ENCODE measurements at places on chromosomes 16 and 17.
A peak's percentile ranks its signal among the peaks of the same experiment; 100 is the strongest.

DNA sequence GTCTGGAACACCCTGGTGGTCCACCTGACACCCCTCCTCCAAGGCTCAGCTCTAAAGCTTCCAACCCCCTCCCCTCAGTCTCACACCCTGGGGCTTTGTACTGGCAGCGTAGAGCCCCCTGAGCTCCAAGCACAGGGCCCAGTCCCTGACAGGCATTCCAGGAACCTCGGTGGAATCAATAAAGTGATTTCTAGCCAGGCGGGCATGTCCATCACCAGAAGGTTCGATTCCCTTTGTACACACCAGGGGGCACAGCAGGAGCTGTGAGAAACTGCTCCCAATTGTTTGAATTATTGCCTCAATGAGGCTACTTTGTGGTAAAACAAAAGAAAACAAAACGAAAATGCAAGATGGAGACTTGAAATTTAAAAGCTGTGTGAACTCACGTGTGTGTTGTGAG lies 51.8 kb downstream of the SMPD3 start:
- no peak for DNase-seq

DNA sequence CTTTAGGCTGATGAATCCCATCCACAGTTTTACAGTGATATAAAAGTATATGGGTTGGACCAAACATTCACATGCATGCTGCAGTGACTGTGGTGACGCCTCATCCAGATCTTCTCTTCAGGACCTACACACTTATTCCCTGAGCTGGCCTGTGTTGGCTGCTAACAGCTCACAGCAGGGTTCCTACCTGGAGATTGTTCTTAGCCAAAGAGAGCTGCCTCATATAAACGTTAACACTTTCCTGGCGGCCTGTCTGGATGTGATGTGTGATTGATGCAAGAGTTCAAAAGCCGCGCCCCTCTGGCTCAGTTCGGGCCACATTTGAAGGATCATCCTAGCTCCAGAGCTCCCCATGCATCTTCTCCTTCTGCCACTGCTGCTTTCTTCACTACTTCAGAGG lies 93.0 kb upstream of the NETO2 start:
- DNase-seq = no peak

- DNase-seq = no peak
These were observed 32.2 kb upstream of the CRYBA1 start for GRCh38 chr17:29214215-29215146.

- no peak for DNase-seq
These were observed 86.8 kb downstream of the NTN1 start for GRCh38 chr17:9108146-9108545.

DNA sequence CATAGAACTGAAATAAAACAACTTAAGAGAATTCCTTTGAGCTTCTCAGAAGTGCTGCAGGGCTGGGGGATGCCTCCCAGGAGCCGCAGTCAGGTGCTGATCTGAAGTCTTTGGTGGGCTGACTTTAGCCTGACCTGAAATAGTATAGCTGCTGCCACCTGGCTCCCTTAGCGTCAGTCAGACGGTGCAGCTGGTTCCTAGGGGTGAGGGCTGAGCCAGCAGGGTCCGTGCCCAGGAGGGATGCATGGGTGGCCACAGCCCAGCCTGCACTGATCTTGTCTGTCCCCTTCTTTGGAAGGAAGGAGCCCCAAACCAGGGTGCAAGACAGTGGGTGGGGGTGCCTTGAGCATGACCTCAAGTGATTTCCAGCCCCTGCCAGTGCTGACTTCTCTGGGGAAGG lies 11.5 kb downstream of the MAPT start:
- no peak for DNase-seq

- DNase-seq = no peak
These were observed 4.7 kb upstream of the BCAR1 start for GRCh38 chr16:75256059-75256571.

- DNase-seq = no peak
These were observed 31.7 kb downstream of the CRISPLD2 start for GRCh38 chr16:84851192-84852127.

DNA sequence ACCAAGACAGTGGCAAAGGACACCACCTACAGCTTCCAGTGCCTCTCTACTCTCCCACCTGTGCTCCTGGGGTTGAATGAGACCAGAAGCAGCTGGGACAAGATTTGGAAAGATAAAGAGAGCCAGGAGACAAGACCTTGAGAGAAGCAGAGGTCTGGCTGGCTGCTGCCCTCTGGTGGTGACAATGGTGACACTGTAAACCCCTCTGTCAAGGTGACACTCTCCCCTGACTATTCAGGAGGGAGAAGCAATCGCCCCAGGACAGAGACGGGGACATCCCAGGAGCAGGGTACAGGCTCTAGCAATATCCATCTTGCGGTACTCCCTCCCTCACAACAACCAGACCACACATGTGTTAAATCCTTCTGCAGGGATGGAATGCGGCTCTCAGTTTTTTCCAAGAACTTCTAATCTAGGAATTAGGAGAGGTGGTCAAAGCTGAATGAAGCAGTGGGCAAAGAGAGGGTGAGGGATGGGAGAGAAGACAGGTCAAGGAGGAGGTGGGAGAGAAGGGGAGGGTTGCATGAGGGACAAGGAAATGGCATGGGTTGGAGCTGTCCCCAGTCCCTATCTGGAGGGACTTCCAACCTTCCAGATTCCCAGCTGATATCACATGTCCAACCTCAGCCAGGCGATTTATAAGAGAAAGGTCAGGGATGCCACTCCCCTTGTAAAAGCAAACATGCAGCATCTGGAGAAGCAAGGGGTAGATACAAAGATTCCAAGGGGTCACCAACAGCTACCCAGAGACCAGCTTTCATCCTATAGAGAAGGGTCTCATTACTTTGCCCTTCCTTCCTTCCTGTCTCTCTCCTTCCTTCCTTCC lies 2.9 kb downstream of the PHOSPHO1 start:
- DNase-seq = peak; percentile 66

DNA sequence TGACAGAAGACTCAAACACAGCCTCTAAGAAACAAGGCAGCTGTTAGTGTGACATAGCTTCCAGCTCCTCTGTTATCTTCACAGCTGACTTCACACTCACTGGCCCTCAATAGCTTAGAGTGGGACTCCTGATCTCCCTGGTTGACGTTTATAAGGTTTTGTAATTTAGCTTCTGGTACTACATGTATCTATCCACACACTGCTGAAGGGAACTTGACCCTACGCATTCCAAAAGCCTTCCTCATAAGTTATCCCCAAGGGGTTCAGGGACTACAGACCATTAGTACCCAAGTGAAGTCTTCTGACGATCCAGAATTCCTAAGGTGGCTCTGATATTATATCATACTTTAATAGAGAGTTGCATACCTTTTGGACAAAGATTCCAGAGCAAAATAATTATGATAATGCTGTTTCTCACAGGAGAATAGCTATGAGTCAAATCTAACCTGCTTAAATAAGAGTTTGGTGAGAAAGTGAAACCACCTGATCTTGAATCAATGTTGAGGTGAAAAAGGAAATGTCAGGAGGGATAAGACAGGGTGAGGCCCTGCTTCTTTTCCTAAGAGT lies 14.5 kb downstream of the ACACA start:
- no peak for DNase-seq

- DNase-seq = no peak
These were observed 1.3 kb downstream of the ARRB2 start for GRCh38 chr17:4711661-4712181.

DNA sequence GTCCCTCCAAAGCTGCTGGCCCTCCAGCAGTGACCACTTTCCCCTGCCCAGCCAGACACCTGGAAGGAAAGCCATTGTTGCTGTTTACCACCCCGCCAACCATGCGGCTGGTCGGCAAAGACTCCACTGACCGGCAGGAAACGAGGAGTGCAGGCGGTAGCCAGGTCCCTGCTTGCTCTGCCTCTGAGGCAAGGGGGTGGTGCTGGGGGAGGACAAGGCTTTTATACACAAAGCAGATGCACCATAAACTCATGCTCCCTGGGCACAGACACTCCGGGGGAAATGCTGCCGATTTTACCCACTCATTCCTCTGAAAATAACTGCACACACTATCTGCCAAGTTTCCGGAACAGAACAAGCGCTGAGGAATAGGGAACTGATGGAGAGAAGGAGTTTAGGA lies 62.8 kb upstream of the GRIN2A start:
- DNase-seq = no peak

DNA sequence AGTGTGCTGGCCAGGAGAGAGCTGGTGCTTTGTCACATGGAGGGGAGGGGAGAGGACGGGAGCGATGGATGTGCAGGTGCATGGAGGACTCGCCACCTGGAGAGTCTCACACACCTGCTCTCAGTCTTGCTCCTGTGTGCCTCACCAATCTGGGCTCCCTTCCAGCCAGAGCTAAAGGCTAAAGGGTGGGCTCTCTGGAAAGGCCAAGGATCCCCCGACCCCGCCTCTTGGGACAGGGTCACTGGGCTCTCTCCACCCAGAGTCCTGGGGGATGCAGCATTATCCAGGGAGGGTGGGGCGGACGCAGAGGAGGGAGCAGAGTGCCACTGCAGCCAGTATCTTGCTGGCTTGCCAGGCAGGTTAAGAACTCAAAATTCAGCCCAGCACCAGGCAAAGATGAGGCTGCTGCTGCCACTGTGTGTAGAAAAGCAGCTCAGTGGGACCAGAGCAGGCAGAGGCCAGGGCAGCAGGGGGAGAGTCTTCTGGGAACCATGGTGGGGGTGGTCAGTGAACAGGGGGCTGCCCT lies 5.4 kb upstream of the STAT5B start:
- no peak for DNase-seq

GRCh38 chr17:79563237-79564013 lies 47.4 kb downstream of the RBFOX3 start:
- no peak for DNase-seq

DNA sequence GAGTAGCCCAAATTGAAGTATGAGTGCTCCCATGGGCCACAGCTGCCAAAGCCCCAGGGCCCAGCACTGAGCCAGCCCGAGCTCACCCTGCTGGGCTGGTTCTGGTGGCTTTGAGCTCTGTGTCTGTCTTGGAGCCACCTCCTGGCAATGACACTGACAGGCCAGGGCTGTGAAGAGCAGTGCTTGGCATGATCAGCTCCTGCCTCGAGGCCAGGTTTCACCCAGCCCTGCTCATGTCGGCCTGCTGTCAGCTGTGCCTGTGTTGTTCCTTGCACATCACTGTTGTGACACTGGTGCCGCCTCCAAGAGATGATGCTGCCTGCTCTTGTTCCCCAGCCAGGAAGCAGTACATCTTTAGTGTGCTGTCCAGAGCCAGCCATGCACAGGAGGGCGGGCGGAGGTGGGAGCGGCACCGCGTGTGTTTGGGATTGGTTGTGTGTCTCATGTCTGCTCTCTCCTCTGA lies 26.0 kb downstream of the PLD6 start:
- no peak for DNase-seq

- no peak for DNase-seq
These were observed 11.7 kb downstream of the PECAM1 start for GRCh38 chr17:64378890-64379354.

GRCh38 chr16:28010671-28011070 lies 52.8 kb downstream of the GSG1L start:
- DNase-seq = no peak

GRCh38 chr17:11899537-11899942 lies 97.7 kb downstream of the ZNF18 start:
- peak; percentile 49 for DNase-seq

DNA sequence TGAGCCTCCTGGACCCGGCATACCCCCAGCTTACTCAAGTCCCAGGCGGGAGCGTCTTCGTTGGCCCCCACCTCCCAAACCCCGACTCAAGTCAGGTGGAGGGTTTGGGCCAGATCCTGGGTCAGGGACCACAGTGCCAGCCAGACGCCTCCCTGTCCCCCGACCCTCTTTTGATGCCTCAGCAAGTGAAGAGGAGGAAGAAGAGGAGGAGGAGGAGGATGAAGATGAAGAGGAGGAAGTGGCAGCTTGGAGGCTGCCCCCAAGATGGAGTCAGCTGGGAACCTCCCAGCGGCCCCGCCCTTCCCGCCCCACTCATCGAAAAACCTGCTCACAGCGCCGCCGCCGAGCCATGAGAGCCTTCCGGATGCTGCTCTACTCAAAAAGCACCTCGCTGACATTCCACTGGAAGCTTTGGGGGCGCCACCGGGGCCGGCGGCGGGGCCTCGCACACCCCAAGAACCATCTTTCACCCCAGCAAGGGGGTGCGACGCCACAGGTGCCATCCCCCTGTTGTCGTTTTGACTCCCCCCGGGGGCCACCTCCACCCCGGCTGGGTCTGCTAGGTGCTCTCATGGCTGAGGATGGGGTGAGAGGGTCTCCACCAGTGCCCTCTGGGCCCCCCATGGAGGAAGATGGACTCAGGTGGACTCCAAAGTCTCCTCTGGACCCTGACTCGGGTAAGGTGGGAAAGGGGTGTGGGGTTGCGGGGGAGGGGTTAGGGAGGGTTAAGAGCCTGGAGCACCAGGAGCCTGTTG lies 1.6 kb downstream of the SENP3 start:
- no peak for DNase-seq

GRCh38 chr16:81337097-81337496 lies 22.3 kb downstream of the GAN start:
- DNase-seq = no peak

GRCh38 chr17:60039847-60040442 lies 38.8 kb downstream of the HEATR6 start:
- DNase-seq = no peak

DNA sequence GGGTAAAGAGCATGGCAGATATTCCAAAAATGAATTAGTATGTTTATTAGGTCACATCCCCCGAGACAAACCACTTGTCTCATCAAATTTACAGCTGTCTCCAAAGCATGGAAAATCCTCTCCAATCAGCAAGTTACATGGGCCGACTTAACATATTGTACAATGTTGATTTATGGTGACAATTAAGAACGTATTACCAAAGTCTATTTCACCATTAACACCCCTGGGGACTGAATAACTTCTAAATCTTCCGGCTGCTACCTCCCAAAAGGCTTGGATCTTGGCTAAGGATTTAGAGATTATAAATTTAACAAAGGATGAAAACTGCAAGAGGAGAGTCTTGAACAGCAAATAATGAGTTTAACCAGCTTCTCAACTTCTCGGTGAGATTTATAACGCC lies 311.9 kb downstream of the NPIPA8 start:
- DNase-seq = no peak

DNA sequence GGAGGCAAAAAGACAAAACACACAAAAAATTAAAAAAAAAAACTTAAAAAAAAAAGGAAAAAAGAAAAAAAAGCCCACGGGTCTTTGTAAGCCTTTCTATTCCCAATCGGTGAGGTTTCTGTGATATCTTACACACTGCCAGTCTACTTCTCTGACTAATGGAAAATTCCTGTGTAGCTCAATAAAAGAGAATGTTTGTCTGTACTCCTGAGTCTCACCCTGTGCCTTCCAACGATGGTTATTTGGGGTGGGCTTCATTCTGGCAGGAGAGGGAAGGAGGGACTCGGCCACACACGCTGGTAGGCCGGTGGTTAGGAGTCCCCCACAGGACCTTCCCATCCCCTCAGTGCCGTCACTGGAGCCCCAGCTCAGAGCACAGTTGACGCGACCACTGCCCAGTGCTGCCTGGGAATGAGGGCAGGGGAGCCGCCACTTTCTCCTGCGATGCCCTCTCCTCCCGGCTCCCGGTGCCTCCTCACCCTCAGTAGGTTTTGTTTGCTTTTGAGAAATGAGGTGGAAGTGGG lies 68.0 kb downstream of the AMFR start:
- no peak for DNase-seq
